CD4-positive, alpha-beta T cell (primary cell): ENCODE measurements at places on chromosomes 11 and 22. TPM values are rescaled to one million over a fixed set of nuclear protein-coding genes. Genes with fewer than 3 reads are reported as not detected.

The B3GAT1 gene
- total RNA-seq, result 0.14 TPM

- no peaks in the 10 kb centered on the region for H3K36me3 ChIP-seq
- no peak for DNase-seq
- no peaks in the 10 kb centered on the region for H3K4me1 ChIP-seq
- no peak overlapping the region for H3K4me3 ChIP-seq
- no peak overlapping the region for H3K27ac ChIP-seq
These were observed 112.0 kb upstream of the PDGFD start for GRCh38 chr11:104275992-104276391.

DNA sequence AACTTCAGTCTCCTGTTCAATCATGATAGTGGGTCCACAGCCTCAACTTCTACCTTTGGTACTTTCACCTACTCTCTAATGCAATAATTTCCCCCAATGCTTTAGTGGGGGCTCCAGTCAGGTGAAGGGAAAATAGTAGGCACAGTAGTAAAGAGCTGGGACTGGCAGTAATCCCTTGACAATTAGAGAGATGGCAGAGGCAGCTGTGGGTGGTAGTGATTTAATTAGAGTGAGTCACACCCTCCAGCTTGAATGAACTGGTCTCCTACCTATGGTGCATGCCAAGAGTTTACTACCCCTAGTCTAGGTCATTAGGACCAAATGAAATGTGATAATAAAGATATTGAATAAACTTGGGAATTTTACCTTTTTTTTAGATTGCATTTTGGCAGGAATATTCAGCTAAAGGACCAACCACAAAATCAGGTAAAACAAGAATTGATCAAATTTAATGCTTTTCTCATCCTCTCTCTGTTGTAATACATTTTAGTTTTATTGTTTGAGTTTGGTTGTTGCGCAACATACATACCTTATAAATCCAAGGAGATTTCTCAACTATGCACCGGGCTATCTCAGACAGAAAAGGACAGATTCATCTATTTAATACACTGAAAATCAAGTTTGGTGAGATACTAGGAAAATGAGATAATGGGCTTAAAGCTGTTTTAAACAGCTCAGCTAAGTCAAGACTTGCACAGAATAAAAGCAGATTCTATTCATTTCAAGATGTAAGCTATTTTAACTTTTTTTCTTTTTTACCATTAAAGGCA lies 9.0 kb downstream of the PRRG4 start:
- no peaks in the 10 kb centered on the region for H3K27me3 ChIP-seq
- H3K27ac ChIP-seq, result no peak overlapping the region
- no peak for DNase-seq

DNA sequence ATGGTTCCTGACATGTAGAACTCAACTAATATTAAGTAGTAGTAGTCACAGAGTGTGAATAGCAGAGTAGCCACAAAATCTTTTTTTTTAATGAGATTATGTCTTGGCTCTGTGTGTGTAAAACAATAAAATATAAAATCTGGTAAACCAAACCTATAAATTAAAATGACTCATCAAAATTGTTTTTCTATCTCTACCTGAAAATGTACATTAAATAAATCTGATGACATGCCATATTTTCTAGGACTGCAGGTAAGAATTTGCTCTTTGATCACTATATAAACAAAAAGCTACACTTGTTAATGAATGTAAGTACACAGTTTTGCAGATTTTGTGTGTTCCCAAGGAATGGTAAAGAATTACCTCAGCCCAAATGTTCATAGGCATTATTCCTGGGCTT lies 1231.5 kb downstream of the JRKL start:
- H3K27ac ChIP-seq, result no peak overlapping the region
- DNase-seq, result no peak
- H3K4me3 ChIP-seq, result no peak overlapping the region
- no peaks in the 10 kb centered on the region for H3K36me3 ChIP-seq

DNA sequence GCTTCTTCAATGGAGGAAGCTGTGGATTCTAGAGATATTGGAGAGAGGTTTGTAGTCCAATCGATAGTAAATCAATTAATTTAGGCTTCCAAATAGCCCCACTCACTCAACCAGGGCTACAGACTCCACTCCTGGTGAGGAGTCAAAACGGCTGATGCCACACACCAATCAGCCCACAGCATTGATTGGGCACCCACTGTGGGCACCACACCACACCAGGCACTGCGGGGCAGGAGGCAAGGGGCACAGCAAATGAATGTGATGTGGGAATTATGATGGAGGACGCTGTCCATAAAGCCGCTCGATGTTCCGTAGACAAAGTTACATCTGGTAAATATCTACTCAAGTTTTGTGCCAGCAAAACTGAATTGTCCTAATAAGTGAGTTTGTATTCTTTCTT lies 547.3 kb upstream of the CADM1 start:
- H3K4me1 ChIP-seq, result no peaks in the 10 kb centered on the region
- no peak overlapping the region for H3K27ac ChIP-seq
- H3K36me3 ChIP-seq, result no peaks in the 10 kb centered on the region
- DNase-seq, result no peak
- no peak overlapping the region for H3K4me3 ChIP-seq
- H3K27me3 ChIP-seq, result no peaks in the 10 kb centered on the region

- no peak overlapping the region for H3K4me3 ChIP-seq
- H3K36me3 ChIP-seq, result no peaks in the 10 kb centered on the region
- H3K4me1 ChIP-seq, result no peaks in the 10 kb centered on the region
- H3K27ac ChIP-seq, result no peak overlapping the region
- H3K27me3 ChIP-seq, result no peaks in the 10 kb centered on the region
These were observed 736.5 kb downstream of the DLG2 start for GRCh38 chr11:84890676-84891075.

DNA sequence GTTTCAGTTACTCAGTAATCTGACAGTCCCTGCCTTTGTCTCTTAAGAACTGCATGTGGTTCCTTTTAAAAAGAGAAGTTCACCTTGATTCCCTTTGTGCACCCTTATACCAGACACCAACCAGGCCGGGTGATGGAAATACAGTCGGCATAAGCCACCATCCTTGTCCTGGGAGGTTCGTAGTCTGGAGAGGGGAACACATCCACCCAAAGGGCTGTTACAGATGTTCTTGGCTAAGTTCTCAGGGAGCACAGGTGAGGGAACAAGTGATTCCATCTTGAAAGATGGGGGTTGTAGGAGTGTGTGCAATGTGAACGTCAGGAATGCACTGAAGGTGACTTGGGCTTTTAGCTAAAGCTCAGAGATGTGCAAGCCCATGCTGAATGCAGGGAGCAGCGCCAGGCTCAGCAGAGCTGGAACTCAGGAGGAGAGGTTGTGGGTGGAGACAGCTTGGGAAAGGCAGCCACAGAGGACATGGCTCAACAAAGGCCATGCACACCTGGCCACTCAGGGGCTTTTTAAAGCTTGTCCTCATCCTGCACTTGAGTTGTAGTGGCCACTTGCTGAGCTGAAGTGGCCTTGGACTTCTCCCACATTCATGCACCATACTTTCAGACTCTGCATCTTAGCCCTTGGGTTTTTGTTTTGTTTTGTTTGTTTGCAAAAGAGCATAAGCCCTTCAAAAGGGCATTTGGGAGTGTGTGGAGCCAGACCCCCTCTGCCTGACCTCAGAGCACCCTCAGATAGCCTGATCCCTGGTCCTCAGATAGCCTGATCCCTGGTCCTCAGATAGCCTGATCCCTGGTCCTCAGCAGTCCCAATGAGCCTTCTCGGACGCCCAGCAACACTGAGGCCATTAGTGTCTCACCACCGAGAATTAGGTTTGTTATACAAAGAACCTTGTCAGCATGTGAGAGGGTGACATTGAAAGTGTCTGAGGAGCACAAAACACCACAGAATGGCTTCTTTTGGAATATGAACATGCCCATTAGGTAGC lies 12.7 kb upstream of the TMA7B start:
- peaks cover 54% of the 10 kb centered on the region for H3K36me3 ChIP-seq
- DNase-seq, result no peak
- H3K27me3 ChIP-seq, result no peaks in the 10 kb centered on the region
- no peak overlapping the region for H3K4me3 ChIP-seq
- peak overlapping the region; percentile 37 for H3K27ac ChIP-seq

The FREY1 gene
- 5.7 TPM for total RNA-seq

The TUB gene
- total RNA-seq, result 0.08 TPM

DNA sequence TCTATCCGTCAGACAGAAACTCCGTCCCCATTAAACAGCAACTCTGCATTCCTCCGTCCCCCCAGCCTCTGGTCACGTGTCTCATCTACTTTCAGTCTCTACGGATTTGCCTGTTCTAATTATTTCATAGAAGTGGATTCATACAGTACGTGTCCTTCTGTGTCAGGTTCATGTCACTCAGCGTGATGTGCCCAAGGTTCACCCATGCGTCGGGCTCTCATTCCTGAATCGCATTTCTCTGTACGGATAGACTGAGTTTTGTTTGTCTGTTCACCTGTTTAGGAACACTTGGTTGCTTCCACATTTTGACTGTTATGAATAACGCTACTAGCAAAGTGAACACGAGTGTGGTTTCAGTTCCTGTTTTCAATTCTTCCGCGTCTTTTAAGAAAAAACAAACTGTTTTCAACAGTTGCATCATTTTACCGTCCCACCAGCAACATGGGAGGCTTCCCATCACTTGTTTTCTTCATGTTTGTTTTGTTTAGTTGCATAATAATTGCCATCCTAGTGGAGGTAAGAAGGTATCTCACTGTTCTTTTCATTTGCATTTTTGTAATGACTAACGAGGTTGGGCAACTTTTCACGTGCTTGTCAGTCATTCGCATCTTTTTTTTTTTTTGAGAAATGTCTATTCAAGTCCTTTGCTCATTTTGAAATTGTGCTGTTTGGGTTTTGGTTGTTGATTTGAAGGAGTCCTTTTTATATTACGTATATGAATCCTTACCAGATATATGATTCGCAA lies 8.9 kb upstream of the NLRP6 start:
- H3K4me1 ChIP-seq, result peaks cover 34% of the 10 kb centered on the region
- H3K27me3 ChIP-seq, result no peaks in the 10 kb centered on the region
- peak overlapping the region; percentile 74 for H3K27ac ChIP-seq
- peak; percentile 41 for DNase-seq
- peak overlapping the region; percentile 56 for H3K4me3 ChIP-seq
- H3K36me3 ChIP-seq, result no peaks in the 10 kb centered on the region

DNA sequence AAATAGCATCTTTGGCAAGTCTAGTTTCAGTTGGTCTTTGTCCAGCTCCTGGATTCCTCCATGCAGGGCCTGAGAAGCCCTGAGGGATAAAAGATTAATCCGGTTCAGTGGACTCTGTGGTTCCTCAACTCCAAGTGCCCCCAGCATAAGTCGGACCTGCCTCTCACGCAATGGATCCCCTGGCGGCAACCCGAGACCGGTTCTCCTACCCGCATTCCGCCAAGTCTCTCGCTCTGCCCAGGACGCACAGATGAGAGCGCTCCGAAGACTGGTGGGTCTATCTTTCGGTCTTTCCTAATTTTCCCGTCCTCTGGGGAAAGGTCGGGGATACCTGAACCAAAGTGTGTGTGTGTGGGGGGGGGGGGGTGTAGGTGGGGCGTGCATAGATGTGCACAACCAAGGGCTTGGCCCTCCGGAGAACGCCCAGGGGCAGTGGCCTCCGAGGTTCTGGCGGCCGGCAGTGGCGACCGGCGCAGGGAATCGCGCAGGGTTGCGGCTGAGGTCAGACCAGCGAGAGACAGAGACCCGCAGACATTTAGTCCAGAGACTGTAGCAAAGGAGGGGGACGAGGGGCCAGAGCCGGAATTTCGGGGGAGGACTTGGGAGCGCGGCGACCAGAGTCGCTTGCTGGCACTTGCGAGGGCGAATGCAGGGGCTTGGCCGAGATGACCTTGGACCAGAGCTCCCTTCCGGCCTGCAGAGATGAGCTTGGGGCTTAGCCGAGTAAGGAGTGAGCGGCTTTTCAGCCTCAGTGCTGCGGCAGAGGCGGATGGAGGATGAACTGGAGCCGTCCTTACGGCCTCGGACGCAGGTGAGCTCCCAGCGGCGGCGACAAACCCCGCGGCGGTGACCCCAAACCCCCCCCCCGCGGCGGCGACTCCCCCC lies 712 bp upstream of the SLC2A11 start:
- peaks cover 25% of the 10 kb centered on the region for H3K4me1 ChIP-seq
- no peaks in the 10 kb centered on the region for H3K36me3 ChIP-seq
- no peak overlapping the region for H3K27ac ChIP-seq

The ACR gene
- total RNA-seq, result not detected

The FGF19 gene
- not detected for total RNA-seq

The CRYAB gene
- not detected for total RNA-seq

The MYBPC3 gene
- total RNA-seq, result not detected

The SLC17A6 gene
- not detected for total RNA-seq

The CST6 gene
- not detected for total RNA-seq

DNA sequence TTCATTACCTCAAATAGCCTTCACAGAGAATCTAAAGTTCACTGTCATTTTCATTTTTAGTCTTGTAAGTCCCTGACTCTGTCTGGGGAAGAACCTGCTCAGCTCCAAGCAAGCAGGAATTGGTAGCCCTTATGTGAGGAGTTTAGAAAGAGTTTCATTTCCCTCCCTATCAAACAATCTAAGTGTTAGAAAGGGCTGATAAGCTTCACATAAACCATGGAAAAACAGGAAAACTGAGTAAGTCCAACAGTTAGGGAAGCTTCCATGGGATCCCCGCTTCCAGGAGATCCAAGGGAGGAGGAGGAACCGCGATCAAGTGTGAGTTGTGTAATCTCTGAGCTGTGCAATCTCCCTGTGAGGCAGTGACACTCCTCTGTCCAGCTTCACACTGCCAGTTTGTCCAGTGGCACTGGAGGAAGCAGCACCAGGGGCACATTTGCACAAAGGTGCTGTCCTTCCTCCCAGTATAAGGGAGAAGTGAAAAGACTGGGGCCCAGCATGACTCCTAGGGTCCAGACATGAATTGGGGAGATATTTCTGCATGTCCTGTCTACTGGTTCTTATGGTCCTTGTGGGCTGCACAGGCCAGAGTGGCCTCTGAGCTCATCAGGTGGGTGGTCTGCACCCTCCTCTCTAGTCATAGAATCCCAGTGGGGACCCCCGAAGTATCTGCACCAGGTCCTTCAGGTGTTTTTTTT lies 4.3 kb downstream of the PRAME start:
- H3K27me3 ChIP-seq, result no peaks in the 10 kb centered on the region
- peaks cover 4% of the 10 kb centered on the region for H3K4me1 ChIP-seq
- H3K27ac ChIP-seq, result no peak overlapping the region

DNA sequence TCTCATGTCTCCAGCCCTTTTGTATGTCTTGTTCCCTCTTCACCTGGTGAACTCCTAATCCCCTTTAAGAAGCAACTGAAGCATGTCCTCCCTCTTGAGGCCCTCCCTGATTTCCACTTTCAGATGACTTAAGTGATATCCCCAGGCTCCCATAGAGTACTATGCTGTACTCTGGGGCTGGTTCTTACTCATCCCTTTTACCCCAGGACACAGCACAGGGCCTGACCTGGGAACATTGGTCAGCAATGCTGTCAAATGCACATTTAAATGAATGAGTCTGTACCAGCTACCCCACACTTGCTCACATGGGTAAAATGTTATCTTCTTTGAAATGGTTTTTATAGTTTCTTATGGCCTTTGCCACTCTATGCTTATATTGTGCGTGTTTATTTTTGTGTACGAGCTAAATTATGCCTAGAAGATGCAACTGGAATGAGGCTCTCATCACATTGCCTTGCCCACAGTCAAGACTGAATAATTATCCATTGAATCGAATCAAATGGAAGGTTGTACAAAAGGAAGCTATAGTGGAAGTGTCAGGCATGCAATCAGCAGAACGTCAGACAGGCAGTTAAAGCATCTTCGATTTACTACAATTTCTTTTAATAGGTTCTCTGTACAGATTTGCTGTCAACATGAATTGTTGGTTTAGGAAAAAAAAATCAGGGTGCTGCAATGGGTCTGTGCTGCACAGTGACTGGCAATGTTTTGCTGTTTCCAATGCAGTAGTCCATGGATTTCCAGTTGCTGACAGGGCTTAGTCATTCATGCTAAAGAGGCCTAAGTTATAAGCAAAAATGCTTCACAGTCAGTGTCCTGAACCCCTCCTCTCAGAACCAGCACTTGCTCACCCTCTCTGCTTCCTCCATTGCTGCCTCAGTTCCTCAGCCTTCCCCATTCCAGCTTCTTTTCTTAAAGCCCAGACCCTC lies 79.5 kb downstream of the PARVA start:
- no peak overlapping the region for H3K27ac ChIP-seq
- no peaks in the 10 kb centered on the region for H3K36me3 ChIP-seq
- H3K4me3 ChIP-seq, result no peak overlapping the region
- no peak for DNase-seq
- no peaks in the 10 kb centered on the region for H3K4me1 ChIP-seq
